ENCODE measurements at places on chromosomes 5 and 9.

GRCh38 chr9:89812556-89813181 lies 207.9 kb downstream of the GADD45G start:
- no peak for DNase-seq

DNA sequence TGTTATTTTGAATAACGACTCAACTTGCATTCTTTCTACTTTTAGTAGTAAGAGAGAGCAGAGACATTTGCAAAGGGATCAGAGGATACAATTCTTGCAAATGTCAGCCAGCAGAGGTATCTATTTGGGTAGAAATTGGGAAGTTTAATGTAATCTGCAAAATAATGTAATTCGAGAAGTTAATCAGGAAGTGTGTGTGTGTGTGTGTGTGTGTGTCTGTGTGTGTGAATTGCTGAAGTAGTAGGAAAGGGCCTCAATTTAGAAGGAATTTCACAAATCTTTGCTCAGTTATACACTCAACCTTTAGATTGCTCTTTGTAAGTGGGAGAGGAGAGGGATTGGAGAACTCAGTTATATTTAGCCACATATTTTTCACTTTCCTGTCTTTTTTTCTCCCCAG lies 11.0 kb upstream of the IFNA1 start:
- DNase-seq: no peak

DNA sequence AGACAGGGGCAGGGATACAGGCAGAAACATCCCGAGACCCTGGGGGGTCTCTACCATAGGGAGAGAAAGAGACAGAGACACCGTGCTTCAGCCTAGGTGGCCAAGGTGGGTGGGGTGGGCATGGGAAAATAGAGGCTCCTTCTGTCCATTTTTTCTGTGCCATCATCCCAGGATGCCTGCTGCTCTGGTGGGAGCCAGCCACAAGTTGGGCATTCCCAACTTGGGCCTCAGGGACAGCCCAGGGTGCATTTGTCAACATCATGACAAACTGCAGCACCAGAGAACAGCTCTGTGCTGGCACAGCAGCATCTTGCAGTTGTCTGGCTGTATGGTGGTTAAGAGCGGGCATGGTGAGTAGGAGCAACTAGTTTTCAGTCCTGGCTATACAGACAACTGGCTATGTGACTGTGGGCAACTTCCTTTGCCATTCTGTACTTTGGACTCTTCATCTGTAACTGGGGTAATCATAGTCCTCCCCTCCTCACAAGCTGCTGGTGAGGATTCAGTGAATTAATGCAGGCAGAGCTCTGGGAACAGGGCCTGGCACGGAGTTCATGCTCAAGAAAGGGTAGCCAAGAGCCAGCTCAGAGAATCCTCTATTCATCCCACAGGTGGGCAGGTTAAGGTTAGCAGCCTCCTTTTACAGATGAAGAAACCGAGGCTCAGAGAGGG lies 100.4 kb downstream of the RGS3 start:
- DNase-seq: no peak

DNA sequence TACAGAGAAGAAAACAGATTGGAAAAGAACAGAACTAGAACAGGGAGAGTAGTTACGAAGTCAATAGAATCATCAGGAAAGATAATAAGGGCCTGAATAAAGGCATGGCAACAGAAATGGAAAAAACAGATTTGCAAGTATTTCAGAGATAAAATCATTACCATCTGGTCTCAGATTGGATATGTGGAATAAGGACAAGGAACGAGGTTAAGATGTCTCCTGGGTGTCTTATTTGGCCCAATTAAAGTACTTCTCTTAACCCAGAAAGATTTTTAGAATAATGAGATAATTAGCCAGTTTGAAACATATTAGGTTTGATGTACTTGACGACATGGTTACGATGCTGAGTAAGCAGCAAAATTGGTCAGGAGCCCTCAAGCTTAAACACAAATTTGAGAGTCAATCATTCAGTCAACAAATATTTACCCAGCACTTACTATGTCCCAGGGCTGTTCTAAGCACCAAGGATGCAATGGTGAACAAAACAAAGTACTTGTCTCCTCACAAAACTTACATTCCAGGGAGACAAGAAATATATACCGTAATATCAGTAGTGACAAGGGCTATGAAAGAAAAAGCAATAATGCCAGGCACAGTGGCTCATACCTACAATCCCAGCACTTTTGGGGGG lies 18.3 kb downstream of the RICTOR start:
- DNase-seq: no peak

DNA sequence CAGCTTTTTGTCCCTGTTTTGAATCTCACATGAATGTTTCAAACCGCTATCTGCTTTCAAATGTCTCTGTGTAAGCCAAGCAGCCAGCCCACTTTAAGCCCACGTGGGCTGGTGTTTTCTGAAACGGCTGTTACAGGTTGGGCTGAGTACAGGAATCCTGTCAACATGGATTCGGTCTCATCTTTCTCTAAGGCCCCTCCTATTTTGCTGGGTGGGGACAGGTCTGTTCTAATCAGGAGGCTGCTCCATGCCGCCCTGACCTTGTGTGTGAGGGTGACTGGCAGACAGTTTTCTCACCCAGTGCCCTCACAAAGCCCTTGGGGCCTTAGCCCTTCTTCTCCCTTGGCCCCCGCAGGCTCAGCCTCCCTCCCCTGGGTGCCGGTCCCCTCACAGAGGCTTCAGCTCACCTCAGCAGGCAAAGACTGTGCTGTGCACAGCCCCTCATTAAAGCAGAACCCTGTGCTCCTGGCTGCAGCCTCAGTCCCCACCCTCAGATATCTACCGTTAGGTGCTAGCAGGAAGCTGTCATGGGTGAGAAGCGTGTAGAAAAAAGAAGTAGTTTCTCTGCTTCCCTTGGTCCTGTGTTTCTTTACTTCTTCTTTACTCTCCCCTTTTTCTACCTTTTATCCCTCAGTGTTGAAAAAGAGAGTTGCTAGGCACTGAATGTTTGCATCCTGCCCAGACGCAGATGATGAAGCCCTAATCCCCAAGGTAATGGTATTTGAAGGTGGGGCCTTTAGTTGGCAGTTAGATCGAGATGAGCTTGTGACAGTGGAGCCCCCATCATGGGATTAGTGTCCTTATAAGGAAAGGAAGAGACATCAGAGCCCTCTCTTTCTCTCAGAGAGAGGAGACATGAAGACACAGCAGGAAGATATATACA lies 205.7 kb downstream of the ADAMTS12 start:
- peak; percentile 77 for DNase-seq

- no peak for DNase-seq
Observed at GRCh38 chr9:82922686-82923085, 140.3 kb downstream of the RASEF start.

GRCh38 chr5:103166706-103167105 lies 46.6 kb downstream of the PPIP5K2 start:
- DNase-seq: no peak

DNA sequence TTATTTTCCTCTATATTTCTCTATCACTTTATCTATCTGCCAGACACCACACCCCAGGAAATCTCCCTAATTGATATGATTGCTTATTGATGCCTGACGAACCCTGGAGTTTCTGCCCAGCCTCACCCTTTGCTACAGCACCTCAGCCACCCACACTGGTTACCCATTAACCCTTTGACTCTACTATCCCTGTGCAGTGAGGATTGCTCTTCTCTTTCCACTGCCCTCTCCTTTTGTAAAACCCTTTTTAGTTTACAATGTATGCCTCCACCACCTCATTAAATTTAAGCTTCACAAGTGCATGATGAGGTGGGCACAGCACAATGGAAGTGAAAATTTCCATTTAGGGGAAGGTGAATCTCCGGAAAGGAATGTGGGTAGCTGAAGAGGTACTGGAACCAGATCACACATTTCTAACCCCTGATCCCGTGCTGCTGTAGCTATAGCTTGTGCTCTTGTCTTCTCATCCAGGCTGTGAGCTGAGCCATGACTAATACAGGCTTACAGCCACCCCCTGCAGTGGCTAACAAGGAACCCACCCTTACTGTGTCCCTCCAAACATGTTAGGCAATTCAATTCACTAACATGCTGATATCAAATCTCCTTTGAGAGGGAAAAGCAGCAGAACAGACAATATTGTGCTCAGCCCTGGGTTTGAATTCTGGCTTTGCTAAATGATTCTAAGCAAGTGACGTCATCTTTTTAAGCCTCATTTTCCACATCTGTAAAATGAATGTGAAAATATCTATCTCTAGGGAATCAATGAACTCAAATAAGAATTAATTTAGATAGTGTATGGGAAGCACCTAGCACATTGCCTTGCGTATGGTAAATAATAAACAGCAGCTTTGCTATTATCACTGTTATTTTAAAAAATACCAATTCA lies 186.9 kb upstream of the TRIM32 start:
- DNase-seq: no peak

GRCh38 chr5:148986636-148987035 lies 76.2 kb downstream of the SH3TC2 start:
- DNase-seq: no peak

GRCh38 chr5:112381521-112381920 lies 37.6 kb downstream of the EPB41L4A start:
- no peak for DNase-seq

DNA sequence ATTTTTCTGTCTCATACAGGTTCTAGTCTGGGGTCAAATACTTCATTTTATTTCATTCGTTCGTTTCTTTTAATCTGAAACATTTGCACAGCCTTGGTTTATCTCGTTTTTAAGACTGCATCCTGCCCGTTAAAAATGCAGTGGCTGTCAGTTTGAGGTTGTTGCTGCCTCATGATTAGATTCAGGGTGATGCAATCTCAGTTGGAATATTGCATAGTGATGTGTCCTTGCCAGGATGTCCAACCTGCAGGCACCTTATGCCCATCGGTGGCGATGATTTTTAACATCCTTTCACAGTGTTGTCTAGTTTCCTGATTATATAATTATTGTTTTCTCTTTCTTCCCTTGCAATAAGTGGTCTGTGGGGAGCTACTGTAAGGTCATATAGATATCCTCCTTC lies 45.1 kb downstream of the SH3GL2 start:
- no peak for DNase-seq

- DNase-seq: no peak
Observed at GRCh38 chr5:173016598-173017046, 33.1 kb downstream of the ATP6V0E1 start.

DNA sequence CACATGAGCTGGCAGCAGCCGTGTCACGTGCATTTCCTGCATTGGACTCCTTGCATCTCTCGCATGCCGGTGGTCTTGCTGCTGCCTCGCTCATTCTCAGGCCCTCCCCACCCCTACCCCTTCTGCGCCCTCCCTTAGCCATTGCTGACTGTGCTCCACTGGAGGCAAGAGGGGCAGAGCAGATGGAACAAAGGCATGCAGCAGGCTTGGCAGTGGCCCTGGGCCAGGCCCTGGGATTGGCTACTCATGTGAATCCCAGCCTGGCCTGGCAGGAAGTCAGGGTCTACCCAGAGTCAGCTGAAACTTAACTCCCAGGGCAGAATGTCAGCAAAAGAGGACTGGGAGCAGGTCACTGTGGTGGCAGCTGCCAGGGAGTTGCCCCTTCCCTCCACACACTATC lies 62.3 kb downstream of the TSTD2 start:
- DNase-seq: no peak

DNA sequence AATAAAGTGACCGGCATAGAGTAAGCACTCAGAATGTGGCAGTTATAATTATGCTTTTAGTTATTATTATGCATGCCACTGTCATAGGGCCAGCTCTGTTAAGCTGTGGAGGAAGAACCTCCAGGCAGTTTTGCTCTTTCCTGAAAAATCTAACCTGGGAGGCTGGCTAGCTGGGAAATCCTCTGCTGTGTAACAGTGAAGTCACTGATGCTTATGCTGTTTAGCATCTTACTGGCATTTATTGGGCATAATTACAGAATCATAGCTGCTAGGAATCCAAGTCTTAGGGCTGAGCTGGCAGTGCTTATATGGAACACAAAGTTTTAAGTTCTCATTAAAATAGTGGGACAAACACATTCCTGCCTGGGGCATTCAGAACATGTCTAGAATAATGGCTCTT lies 5.5 kb upstream of the GSN start:
- DNase-seq: no peak

GRCh38 chr9:36874921-36875320 lies 159.1 kb downstream of the PAX5 start:
- no peak for DNase-seq

DNA sequence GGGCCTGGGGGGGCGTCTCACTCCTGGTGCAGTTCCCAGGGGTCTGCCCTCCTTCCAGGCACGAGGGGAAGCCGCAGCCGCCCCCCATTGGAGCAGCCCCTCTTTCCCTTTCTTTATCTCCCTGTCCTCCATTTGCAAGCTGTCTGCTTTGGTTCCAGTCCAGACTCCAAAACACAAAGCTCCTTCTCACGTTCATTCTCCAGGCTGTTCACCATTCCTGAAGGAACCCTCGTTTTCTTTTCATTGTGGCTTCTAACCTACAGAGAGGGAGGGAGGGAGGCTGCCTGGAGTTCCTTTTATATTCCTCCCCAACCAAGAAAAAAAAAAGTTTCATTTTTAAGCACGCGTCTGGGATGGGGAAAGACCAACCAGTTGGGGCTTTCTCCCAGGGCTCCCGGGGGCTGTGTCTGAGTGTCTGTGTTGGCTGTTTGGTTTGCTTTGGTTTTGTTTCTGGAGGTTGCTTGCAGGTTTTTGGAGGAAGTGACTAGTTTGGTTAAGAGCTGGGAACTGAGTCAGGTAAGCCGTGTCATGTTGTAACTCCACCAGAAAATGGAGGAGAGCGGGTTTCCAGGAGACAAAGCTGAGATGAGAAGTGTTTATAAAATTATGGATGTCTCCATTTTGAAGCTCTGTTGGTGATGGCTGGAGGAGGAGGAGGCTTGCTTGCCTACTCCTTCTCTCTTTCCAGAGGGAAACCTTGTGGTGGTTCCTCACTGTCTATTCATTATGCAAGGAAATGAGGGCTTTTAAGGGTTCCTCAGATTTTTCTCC lies 1.6 kb downstream of the ZNF462 start:
- DNase-seq: peak; percentile 70

DNA sequence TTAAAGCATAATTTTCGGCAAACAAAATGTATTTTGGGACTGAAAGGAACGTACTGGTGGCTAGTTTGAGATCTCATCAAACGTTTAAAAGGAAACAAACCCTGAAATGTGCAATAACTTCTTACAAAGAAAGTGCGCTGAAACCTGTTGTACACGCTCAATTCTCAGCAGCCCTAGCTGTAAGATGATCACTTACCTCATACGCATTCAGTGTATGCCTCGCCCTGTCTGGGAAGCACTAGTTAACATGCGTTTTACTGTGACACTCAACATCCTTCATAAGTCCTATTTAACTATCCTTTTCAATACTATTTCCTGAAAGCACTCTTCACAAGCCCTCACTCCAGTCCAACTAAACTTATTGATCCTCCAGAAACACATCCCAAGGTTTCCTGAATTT lies 485.0 kb upstream of the EDIL3 start:
- DNase-seq: no peak

- DNase-seq: no peak
Observed at GRCh38 chr5:131250751-131251475, 12.9 kb upstream of the CDC42SE2 start.

- no peak for DNase-seq
Observed at GRCh38 chr5:99179206-99179605, 250.4 kb upstream of the CHD1 start.

GRCh38 chr5:144033486-144033885 lies 137.0 kb downstream of the YIPF5 start:
- DNase-seq: no peak

DNA sequence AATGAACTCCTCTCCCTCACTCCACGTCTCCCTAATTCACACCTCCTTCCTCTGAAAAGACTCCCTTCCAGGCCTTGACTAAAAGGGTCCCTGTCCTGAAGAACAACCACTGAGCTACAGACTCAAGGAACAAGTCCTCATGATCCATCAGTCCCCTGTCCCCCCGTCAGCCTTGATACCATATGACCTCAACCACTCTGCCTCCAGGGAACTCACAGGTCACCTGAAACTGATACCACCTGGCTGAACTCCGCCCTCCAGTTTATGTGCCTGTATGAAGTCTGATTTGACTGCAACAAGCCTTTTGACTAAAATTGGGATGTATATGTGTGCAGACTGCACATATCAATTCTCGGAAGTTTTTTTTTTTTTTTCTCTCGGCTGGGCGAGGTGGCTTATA lies 88.7 kb downstream of the UGCG start:
- no peak for DNase-seq
